ENCODE measurements at places on chromosomes 3 and 15. TPM values are rescaled to one million over a fixed set of nuclear protein-coding genes. Genes with fewer than 3 reads are reported as not detected.

USP4 gene
- 54.6 TPM for total RNA-seq

- no peak for DNase-seq
Observed at GRCh38 chr3:129582799-129583198, 23.7 kb downstream of the PLXND1 start.

GRCh38 chr15:35271371-35272043 is 186.4 kb upstream of the NANOGP8 start:
- no peak for DNase-seq

- DNase-seq: no peak
Observed at GRCh38 chr3:123034996-123035395, 7.4 kb upstream of the SEMA5B start.

DNA sequence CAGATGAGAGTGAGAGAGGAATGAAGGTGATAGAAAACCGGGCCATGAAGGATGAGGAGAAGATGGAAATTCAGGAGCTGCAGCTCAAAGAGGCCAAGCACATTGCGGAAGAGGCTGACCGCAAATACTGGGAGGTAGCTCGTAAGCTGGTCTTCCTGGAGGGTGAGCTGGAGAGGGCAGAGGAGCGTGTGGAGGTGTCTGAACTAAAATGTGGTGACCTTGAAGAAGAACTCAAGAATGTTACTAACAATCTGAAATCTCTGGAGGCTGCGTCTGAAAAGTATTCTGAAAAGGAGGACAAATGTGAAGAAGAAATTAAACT is 88.9 kb downstream of the EOMES start:
- DNase-seq: no peak

DNA sequence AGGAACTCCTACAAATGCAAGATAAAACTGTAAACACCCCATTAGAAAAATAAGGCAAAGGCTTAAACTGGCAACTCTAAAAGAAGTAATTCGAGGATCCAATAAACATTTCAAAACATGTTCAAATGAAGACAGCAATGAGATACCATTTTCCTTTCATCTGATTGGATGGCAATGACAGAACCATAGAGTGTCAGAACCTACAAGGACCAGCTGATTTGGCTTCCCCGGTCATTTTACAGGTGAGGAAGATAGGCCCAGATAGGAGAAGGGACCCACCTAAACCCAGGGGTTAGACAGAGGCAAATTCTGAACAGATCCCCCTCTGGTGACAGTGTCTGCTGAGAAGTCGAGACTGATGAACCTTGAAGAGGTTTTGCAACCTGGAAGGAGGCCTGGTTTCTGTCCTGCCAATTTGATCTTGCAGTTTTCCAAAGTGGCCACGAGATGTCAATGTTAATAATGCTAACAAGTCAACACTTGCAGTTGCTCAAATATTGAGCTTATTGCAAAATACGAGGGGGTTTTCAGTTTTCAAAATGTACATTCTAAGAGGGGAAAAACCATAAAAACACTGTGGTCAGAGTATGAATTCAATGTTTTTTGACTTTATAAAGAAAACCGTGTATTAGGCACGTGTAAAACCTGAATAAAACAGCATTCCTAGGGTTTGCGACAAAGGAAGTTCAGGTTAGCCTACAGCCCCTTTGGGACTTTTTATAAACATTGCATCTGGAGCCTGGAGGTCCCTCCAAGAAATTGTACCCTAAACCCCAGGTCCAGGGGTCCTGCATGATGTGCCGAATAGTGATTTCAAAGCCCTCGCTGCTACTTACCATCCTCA is 21.5 kb downstream of the CFAP161 start:
- DNase-seq: no peak

DNA sequence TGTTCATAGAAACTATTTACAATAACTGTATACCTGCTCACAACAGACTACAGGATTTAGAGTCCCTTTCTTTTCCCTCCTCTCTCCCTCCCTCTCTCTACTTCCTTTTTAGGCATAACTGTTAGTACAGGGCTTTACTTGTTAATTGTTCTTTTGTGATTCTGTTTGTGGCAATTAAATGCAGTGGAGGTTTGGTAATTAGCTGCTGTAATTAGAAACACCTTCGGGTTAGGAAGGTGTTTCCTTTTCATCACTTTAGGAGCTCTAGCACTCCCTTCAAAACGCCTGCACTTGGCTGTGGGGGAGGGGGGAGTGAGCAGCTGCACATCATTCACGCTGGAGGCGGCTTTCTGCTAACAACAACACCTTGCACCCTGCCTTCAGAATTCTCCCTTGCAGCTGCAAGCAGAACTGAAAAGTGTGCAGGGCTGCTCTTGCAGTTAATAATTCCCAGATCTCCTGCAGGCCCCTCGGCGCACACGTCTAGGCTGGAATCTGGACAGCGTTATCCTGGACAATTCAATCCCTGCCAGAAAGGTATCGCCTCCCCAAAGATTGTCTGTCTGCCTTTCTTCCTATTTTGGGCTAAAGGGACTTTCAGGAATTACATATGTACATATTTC is 242.6 kb upstream of the RGMA start:
- DNase-seq: no peak

- DNase-seq: no peak
Observed at GRCh38 chr15:66389859-66390381, 3.2 kb downstream of the MAP2K1 start.
